ENCODE measurements at places on chromosomes 3 and 15.

DNA sequence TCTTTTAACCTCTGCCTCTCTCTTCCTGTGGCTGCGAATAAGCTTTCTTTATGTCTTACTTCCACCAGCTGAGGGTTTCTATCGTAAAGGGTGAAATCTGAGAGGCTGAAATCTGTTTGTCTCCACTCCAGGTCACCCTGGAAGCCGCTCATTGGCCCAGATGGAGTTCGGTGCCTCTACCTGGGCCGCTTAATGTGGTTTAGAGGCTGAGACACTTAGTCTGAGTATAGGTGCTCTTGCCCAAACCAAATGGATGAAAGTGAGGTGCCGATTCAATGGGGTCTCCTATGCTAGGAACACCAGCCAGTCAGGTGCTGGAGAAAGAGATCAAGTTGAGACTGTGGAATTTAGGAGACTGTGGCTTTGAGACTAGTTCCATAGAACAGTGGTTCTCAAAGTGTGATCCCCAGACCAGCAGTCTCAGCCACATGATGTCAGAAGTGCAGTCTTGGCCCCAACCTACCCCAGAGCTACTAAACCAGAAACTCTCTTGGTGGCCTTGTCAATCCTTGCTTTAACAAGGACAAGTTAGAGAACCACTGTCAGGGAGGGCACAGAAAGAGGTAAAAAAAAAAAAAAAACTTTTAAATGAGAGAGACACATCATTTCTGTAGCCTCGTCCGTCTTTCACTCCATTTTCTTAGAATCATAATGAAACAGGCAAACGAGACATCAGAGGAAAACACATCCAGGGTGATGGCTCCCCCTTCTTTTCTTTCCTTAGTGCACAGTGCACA, 54.9 kb upstream of the CCR2 start:
- DNase-seq: no peak

- no peak for DNase-seq
Observed at GRCh38 chr15:71313806-71314205, 198.5 kb downstream of the THSD4 start.

DNA sequence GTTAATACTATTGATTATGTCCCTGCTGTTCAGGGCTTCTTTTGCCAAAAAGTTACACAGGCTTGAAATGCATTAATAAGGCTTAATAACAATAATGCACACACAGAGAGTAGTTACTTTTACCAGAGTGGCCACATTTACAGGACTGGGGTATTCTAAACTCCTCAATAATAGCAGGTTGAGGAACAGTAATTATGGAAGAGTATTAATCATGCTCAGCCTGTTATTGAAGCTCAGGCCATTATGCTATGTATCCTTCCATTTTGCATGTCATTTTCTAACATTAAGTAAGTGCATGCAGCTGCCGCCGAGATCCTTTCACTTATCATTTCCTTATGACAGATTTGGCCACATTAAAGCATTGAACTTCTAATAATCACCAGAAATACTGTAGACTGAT, 5.7 kb downstream of the ARRDC4 start:
- DNase-seq: no peak

DNA sequence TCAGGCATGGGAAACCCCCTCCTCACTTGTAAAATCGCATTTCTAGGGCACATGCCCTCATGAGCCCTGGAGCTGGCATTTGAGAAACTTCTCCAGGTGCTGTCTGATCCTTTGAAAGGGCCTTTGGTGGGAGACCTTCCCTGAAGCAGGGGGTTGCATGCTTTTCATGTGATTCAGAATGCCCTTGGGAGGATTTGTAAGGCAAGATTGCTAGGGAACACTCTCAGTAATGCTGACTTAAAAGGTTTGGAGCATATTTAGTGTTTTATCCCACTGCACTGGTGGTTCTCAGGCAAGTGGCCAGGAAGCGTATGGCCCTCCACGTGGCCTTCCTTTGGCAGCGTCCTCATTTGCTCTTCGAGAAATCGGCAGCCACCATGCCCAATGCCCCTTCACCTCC, 164.1 kb downstream of the ARRDC4 start:
- DNase-seq: no peak

- no peak for DNase-seq
Observed at GRCh38 chr15:55827204-55827603, 84.3 kb upstream of the PRTG start.

GRCh38 chr15:70772402-70772801, 9.0 kb upstream of the UACA start:
- no peak for DNase-seq

DNA sequence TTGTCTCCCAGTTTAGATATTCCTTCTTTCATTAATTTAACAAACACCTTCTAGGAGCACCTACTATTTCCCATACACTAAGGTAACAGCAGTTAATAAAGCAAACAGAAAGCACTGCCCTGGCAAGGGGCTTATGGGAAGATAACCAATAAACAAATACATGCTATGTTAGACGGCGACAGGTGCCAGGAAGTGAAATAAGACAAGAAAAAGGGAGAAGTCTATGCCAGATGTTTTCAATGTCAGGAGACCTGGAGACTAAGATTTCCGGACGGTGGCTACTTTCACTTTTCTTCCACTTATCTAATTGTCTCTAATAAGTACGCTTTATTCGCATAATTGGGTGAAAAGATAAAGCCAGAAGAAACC, 32.5 kb upstream of the ZNF445 start:
- no peak for DNase-seq

DNA sequence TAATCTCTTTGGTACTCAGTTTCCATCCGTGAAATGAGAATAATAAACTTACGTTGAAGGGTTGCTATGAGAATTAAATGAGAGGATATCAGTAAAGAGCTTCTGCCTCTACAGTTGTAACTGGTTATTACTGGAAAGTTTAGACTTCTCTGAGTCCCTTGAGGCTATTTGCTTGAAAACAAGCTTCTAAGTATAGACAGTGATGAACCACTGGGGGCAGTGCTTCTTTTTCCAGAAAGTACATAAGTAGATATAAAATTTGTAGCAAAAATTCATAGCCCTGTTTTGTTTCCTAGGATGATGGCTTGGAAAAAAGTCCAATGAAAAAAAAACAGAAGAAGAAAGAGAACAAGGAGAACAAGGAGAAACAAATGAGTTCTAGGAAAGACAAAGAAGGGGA, 87.1 kb downstream of the RGMA start:
- DNase-seq: no peak

DNA sequence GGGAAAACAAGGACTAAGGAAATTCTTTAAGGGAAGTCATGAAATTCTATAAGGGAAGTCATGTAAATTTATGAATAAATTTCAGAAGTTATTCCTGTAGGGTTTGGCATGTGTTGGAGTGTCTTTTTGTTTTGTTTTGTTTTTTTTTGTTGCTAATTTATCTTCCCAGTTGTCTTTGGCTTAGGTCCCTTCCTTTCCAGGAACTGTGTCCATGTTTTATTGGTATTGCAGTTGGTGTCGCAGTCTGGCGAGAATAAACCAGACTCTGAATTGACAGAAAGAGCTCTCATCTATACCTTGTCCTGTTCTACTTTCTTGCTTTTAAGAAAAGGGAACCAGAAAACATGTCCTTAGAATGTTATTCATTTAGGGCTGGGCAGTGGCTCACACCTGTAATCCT, 57.6 kb downstream of the SGO1 start:
- DNase-seq: no peak

DNA sequence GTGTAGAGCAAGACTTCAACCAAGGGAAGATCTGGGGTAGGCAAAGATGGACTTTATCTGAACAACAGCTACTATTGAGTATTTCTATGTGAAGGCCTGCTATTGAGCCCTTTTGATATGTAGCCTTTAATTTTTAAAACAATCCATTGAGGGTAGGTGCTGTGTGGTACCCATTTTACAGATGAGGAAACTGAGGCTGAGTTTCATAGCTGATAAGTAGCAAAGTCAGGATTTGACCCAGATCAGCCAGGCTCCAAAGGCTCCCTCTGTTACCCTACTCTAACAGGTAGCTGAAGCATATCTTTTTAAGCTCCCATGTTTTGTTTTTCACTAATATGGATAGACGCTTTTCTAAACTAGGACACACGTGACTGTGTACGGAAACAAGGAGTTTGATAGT, 2.4 kb upstream of the FGD5 start:
- no peak for DNase-seq

DNA sequence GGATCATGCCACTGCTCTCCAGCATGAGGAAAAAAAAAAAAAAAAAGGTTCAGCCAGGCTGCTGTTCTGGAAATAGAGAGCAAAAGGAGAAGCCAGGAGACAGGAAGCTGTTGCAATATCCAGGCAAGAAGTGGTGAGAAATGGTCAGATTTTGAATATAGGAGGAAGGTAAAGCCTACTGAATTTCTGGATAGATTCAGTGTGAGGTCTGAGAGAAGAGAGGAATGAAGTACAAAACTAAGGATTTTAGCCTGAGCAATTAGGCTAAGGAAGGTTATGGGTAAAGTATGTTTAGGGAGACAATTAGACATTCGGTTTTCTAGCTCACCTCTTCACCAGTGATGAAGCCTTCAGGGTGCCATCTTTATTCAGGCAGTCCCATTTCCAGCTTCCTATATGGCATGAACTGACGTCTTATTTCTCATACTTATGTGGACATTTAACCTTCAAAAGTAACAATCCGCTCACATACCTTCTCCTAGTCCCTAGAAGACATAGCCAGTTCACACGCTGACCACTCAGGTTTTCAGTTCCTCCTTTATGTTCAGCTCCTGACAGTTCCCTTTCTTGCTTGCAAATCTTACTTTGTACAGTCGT, 57.2 kb downstream of the KIF9 start:
- no peak for DNase-seq

DNA sequence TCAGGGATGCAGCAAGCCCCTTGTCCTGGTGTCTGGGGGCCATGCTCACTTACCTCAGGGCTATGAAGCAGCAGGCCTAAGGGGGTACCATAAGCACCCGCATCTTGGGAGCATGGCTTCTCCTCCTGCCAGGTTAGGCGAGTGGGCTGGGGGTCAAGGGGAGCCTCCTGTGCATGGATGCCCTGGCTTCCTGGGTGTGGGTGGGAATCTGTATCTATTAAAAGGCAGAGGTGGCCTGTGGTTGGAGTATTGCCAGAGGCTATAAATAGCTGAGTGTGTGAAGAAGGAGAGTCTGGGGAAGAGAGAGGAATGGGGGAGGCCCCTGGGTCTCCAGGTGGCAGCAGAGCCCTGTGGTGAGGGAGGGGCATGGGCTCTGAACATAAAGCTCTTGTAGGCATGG, 19.5 kb downstream of the ACVR2B start:
- DNase-seq: no peak

- DNase-seq: no peak
Observed at GRCh38 chr3:127078626-127079025, 95.7 kb downstream of the PLXNA1 start.

GRCh38 chr3:143291836-143292447, 172.4 kb downstream of the CHST2 start:
- DNase-seq: no peak

GRCh38 chr3:81886081-81886480, 124.6 kb upstream of the GBE1 start:
- no peak for DNase-seq

- DNase-seq: no peak
Observed at GRCh38 chr3:58005669-58006068, 2.6 kb upstream of the FLNB start.

GRCh38 chr15:92907896-92908712, 8.0 kb downstream of the CHD2 start:
- DNase-seq: no peak

DNA sequence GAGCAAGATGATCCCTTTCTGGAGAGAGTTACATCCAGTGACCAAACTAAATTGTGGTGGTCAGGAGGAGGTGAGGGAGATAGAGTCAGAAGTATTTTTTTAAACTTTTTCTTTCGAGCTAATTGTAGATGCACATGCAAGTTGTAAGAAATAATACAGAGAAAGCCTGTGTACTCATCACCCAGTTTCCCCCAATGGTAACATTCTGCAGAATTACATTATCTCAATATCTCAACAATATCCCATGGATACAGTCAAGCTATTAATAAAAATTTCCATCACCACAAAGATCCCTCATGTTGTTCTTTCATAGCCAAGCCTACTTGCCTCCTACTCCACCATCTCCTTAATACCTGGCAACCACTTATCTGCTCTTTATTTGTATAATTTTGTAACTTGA, 3.3 kb upstream of the TMEM45A start:
- DNase-seq: no peak

DNA sequence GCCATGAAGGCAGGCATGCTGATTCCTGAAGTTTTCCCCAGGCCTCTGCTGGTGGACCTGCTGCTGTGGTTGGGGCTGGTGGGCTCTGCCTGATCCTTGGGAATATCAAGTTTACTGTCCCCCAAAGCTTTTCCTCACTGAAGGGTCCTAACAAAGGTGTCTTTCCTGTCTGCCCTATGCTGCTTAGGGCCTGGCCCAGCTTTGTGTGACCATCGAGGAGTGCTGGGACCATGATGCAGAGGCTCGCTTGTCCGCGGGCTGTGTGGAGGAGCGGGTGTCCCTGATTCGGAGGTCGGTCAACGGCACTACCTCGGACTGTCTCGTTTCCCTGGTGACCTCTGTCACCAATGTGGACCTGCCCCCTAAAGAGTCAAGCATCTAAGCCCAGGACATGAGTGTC, 13.2 kb upstream of the EXOG start:
- no peak for DNase-seq

- DNase-seq: no peak
Observed at GRCh38 chr15:101617390-101617965, 34.7 kb downstream of the TM2D3 start.

GRCh38 chr3:149198611-149199010, 23.0 kb downstream of the CP start:
- no peak for DNase-seq

- no peak for DNase-seq
Observed at GRCh38 chr3:39178553-39178952, 13.8 kb downstream of the XIRP1 start.

DNA sequence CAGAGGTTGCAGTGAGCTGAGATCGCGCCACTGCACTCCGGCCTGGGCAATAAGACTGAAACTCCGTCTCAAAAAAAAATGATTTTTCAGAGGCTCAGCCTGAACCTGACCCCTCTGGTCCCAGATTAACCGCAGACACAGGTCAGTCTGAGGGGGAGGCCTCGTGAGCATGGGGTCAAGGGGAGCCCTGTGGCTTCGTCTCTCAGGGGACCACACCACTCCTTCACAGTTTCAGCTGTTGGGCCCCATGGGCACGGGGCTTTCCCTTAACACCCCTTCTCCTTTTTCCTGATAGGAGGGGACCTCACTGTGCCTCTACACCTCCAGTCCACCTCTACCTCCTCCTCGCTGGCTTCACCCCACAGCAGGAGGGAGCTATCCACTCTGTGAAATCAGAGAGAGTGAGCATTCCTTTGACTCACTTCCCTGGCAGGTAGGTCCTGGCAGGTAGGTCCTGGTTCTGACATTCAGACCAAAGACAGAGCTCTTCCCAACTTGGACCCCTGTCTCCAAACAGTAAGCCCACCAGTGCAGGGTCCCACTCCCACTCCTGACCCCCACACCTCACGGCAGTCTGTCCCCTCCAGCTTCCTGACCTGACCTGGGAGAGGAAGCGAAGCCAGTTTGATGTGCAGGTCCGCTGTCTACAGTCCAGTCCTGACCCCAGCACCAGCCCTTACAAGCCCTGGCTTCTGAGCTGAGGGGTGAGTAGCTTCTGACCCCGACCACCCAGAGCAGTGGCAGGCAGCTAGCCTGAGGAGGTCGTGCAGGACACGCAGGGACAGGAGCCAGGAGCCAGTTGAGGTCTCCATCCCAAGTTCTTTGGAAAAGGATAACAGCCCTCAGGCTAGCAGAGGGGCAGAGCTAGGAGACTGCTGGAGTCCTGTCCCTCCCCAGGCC, 9.0 kb downstream of the RRP9 start:
- no peak for DNase-seq

GRCh38 chr3:32310918-32311839, 72.7 kb downstream of the CMTM8 start:
- no peak for DNase-seq
